ENCODE measurements at places on chromosomes 1 and 21.

- no peaks in the 10 kb centered on the region for H3K27me3 ChIP-seq
- no peaks in the 10 kb centered on the region for H3K36me3 ChIP-seq
- H3K4me3 ChIP-seq = no peak overlapping the region
Measured at GRCh38 chr21:18151046-18151445, 93.6 kb upstream of the CHODL start.

GRCh38 chr1:186811892-186812291 is 16.9 kb upstream of the PLA2G4A start:
- H3K4me3 ChIP-seq = no peak overlapping the region
- no peak overlapping the region for H3K27ac ChIP-seq
- no peaks in the 10 kb centered on the region for H3K36me3 ChIP-seq
- H3K4me1 ChIP-seq = no peaks in the 10 kb centered on the region
- H3K27me3 ChIP-seq = no peaks in the 10 kb centered on the region

GRCh38 chr1:239536165-239536849 is 149.9 kb downstream of the CHRM3 start:
- H3K27ac ChIP-seq = no peak overlapping the region
- no peaks in the 10 kb centered on the region for H3K4me1 ChIP-seq
- H3K27me3 ChIP-seq = no peaks in the 10 kb centered on the region
- H3K36me3 ChIP-seq = no peaks in the 10 kb centered on the region

DNA sequence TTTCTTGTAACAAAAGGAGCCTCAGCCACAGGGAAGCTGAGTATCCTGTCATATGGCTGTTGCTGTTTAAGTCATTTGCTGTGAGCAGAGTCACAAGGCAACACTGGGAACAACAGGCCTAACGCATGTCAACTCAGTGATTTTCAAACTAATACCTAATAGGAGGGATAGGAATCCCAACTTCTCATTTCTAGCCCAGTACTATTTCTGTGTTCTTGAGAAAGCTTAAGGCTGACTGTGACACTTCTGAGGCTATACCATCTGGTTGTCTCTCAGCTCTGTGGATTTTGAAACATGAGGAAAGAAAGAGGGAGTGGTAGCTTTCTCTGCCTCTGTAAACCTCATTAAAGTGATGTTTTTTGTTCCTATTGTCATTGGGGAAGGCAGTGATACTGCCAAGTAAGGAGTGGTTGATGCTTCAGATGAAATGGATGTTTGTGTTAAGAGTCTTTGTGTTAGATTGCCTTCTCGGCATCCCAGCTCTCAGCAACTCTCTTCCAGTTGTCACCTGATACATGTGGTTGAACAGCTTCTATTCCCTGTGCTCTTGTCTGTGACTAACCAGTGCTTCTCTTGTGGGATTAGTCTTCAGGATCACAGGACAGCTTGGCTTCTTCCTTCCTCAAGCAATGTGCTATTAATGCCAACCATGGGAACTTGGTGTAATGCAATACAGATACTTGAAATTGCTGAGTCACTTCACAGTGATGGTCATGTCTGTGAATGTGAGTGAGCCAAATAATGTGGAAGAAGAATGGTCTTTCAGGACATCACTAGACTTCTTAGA is 166.8 kb upstream of the IVNS1ABP start:
- DNase-seq = no peak
- H3K27ac ChIP-seq = peak overlapping the region; percentile 33
- peaks cover 13% of the 10 kb centered on the region for H3K4me1 ChIP-seq

DNA sequence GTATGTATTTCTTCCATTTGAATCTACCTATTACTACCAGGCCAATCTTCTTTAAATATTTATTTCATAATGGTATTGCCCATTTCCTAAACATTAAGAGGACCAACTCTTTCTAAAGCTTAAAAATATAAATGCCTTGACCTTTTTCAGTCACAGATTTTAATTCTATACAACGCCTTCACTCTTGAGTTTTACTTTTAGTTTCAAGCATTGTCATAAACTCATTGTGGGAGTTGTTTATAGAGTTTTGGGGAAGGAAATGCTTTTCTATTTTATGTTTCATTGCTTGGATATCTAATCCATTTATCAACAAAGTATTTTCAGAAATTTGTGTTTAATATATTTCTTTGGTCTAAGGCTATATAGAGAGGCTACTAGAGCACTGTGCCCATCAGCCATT is 155.8 kb downstream of the DPYD start:
- peaks cover 4% of the 10 kb centered on the region for H3K36me3 ChIP-seq
- no peak overlapping the region for H3K4me3 ChIP-seq
- no peak for DNase-seq
- peaks cover 8% of the 10 kb centered on the region for H3K4me1 ChIP-seq
- H3K27me3 ChIP-seq = no peaks in the 10 kb centered on the region
- H3K27ac ChIP-seq = peak overlapping the region; percentile 17

DNA sequence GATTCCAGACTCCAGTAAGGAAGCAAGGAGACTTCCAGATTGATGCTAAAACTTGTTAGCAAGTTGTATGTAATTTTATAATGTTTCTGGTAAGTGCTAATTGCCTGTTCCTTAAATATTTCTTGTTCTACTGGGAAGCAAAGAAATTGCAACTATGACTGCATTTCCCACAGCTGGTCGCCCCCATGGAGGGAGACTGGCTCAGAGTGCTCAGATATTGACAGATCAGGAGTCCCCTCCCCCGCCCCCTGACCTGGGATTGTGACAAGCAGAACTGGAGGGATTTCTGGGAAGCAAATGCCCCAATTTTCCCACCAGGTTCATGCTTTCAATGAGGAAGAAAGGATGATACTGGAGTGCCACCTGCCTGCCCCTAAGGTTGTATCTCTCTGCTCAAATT is 82.2 kb upstream of the HMGB4 start:
- no peak for DNase-seq
- no peaks in the 10 kb centered on the region for H3K27me3 ChIP-seq
- H3K4me1 ChIP-seq = no peaks in the 10 kb centered on the region
- H3K27ac ChIP-seq = no peak overlapping the region

DNA sequence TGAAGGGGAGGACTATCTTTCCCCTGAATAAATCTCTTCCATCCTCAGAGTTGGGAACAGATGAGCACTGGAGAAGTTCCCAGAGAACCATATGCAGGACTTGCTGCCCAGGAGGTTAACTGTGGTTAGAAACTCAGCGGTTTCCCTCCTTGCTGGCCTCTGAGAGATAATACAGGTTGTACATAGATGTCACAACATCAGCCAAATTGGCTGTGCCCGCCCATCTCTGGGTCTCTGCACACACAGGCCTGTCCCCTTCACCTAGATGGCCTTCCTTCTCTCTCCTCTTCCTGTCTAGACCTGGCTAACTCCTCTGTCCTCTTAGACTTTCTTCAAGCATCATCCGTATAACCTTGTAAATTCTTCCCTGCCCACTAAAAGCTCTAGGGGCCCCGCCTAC is 5.7 kb downstream of the RGS5 start:
- DNase-seq = no peak
- H3K4me1 ChIP-seq = no peaks in the 10 kb centered on the region
- H3K27me3 ChIP-seq = no peaks in the 10 kb centered on the region
- H3K36me3 ChIP-seq = no peaks in the 10 kb centered on the region

- peak overlapping the region; percentile 48 for H3K27ac ChIP-seq
- H3K4me3 ChIP-seq = no peak overlapping the region
- no peaks in the 10 kb centered on the region for H3K27me3 ChIP-seq
- H3K36me3 ChIP-seq = no peaks in the 10 kb centered on the region
- no peak for DNase-seq
- H3K4me1 ChIP-seq = peaks cover 10% of the 10 kb centered on the region
Measured at GRCh38 chr21:41973861-41974751, 20.3 kb upstream of the C2CD2 start.

DNA sequence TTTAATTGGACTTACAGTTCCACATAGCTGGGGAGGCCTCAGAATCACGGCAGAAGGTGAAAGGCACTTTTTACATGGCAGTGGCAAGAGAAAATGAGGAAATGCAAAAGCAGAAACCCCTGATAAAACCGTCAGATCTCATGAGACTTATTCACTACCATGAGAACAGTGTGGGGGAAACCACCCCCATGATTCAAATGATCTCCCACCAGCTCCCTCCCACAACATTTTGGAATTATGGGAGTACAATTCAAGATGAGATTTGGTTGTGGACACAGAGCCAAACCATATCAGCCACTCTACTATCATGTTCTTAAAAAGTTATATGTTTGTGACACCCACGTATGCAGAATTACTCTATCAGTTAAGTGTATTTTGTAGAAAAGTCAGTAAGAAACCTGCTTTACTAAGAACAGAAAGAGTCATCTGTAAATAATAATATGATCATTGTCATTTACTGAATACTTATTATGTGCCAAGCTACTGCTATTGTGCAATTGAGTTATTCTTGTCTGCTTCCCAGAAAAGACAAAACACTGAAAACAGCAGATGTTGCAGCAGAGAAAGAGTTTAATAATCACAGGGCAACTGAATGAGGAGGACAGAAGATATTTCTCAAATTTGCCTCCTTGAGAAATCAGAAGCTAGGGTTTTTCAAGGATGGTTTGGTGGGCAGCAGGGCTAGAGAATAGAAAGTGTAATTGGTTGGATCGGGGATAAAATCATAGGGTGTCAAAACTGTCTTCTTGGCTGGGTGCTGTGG is 207.7 kb upstream of the FGGY start:
- H3K36me3 ChIP-seq = no peaks in the 10 kb centered on the region
- H3K4me1 ChIP-seq = peaks cover 3% of the 10 kb centered on the region
- no peaks in the 10 kb centered on the region for H3K27me3 ChIP-seq
- no peak overlapping the region for H3K27ac ChIP-seq
- DNase-seq = no peak

GRCh38 chr1:198201956-198202784 is 45.4 kb downstream of the NEK7 start:
- no peak for DNase-seq
- H3K36me3 ChIP-seq = no peaks in the 10 kb centered on the region
- no peak overlapping the region for H3K27ac ChIP-seq
- H3K4me1 ChIP-seq = peaks cover 18% of the 10 kb centered on the region
- H3K27me3 ChIP-seq = no peaks in the 10 kb centered on the region
- H3K4me3 ChIP-seq = no peak overlapping the region

- H3K27me3 ChIP-seq = no peaks in the 10 kb centered on the region
- H3K4me3 ChIP-seq = no peak overlapping the region
- peaks cover 7% of the 10 kb centered on the region for H3K4me1 ChIP-seq
- no peaks in the 10 kb centered on the region for H3K36me3 ChIP-seq
Measured at GRCh38 chr21:25582888-25583287, 24.4 kb downstream of the MRPL39 start.

GRCh38 chr1:201085902-201086735 is 26.1 kb downstream of the CACNA1S start:
- H3K4me1 ChIP-seq = no peaks in the 10 kb centered on the region
- no peak overlapping the region for H3K4me3 ChIP-seq
- peaks cover 13% of the 10 kb centered on the region for H3K27me3 ChIP-seq
- H3K27ac ChIP-seq = no peak overlapping the region
- H3K36me3 ChIP-seq = no peaks in the 10 kb centered on the region
- DNase-seq = no peak

DNA sequence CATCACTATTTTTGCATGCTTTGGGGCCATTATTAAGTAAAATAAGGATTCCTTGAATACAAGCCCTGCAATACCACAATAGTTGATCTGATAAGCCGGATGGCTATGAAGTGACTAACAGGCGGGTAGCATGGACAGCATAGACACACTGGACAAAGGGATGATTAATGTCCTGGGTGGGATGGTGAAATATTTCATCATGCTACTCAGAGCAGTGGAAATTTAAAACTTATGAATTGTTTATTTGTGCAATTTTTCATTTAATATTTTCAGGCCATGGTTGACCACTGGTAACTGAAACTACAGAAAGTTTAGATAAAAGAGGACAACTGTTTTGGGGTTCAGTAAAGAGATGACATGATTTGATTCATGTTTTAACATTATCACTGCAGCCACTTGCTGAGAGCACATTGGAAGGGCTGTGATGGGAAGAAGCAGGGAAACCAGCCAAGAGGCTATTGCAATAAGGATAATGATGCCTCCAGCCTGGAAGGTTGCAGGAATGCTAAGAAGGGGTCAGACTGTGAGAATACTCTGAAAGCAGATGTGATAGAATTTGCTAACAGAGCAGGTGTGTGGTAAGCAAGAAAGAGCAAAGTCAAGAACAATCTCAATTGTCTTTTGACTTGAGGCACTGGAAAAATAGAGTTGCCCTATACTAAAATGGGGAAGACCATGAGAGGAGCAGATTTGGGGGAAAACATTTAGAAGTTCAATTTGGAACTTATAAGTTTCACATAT is 62.5 kb upstream of the TNFSF4 start:
- no peak overlapping the region for H3K27ac ChIP-seq
- H3K4me1 ChIP-seq = no peaks in the 10 kb centered on the region
- no peak for DNase-seq

DNA sequence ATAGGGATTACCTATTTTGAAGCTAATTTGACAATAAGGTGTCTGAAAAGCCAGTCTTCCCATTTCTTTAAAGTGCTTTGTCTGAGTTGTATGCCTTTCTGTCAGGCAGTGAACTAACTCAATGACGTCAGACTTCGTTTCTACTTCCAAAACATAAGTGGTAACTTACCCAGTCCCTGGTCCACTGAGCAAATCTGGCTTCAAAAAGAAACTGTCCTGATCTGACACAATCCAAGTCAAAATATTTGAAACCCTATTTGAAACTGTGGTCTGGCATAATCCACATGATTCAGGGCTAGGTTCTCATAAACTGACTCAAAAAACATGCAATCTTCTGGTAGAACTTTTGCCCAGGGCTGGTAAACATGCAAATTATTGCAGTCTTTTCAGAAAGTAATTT is 34.0 kb downstream of the DIRAS3 start:
- no peaks in the 10 kb centered on the region for H3K4me1 ChIP-seq
- no peak overlapping the region for H3K4me3 ChIP-seq
- DNase-seq = no peak
- no peak overlapping the region for H3K27ac ChIP-seq
- no peaks in the 10 kb centered on the region for H3K36me3 ChIP-seq
- no peaks in the 10 kb centered on the region for H3K27me3 ChIP-seq

Measured in spleen (tissue), 13 donors.